ENCODE measurements at places on chromosomes 7 and 10.

DNA sequence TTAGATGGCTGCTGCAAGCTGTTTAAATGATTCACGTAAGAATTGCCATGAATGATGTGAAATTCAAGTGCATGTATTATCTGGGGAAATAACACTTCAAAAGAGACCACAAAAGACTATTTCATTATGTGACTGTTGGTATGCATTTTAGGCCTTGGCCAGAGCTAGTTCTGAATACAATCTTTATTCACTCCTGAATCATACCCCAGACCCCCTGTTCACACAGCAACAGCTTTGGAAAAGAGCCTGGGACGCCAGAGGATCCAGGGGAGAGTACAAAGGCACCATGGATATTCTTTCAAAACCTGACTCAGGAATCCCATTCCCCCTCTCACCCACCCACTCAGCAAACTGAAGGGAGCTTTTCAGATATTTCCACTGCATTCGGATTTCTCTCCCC is 377.1 kb upstream of the DPP6 start:
- no peak for DNase-seq

GRCh38 chr7:145212050-145212449 is 376.2 kb upstream of the TPK1 start:
- no peak for DNase-seq

DNA sequence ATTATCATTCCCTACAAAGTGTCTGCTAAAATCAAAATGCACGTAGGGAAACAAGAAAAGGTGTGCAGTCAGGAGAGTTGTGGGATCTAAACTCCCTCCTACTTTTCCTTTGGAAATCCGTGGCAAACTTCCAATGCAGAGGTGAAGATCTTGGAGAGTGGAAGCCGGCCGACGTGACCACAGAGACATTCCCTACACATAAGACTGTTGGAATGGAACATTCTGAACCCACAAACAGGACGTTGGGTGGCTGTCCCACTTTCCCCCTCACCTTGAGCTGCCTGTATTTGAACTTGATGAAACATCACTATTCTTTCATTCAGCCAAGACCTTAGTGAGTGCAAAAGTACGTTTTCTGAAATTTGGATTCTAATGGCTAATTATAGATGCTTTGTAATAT is 65.9 kb downstream of the PRKCQ start:
- no peak for DNase-seq

DNA sequence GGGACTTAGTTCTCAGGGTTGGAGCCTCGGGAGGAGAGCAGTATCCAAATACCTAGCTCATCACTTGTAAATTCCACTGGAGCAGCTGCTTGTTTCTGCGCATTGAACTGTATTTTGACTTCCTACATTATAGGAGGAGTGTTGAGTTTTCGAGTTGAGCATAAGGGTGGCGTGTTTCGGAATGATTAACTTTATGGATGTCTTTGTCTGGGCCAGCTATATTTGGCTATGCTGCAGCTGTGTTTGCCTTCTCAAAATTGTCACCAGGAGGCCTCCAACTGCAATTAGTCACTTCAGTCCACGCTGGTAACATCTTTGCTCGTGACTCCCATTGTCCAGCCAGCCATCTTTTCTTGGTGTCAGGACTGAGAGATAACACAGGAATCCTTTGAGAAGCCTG is 9.1 kb downstream of the CELF2 start:
- no peak for DNase-seq

GRCh38 chr7:15977663-15978062 is 291.2 kb upstream of the MEOX2 start:
- DNase-seq = no peak

- DNase-seq = peak; percentile 12
Observed at GRCh38 chr7:131781-132482, 60.4 kb upstream of the FAM20C start.

DNA sequence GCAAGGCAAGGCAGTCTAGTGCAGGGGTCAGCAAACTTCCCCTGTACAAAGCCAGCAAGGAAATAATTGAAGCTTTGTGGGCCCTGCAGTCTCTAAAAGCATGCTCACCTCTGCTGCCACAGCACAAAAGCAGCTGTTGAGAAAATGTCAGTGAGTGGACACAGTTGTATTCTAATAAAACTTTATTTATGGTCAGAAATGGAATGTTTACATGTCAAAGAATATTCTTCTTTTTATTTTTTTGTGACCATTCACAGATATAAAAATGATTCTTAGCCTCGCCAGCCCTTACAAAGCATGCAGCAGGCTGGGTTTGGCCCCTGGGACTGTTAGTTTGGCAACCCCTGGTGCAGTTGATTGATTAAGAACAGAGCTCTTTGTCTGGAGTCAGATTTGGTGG is 192.4 kb downstream of the BUB3 start:
- DNase-seq = no peak

DNA sequence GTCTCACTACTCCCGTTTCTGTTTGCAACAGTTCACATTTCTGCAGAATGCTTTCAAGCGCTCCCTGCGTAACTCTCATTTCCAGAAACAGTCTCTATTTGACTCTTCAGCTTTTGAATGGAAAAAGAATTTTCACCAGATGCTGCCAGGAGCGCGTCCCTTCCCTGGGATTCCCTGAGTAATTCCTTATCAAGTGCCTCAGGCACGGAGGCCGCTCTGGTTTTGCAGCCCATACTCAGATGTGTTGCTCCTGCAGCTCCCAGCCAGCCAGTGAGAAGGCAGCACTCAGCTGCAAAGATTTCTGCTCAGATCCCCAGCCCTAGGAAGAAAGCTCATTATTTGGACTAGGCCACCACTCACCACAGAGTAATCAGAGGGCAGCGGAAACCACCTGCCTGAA is 161.1 kb upstream of the CHST15 start:
- DNase-seq = no peak

- DNase-seq = no peak
Observed at GRCh38 chr7:118615-119391, 73.6 kb upstream of the FAM20C start.

DNA sequence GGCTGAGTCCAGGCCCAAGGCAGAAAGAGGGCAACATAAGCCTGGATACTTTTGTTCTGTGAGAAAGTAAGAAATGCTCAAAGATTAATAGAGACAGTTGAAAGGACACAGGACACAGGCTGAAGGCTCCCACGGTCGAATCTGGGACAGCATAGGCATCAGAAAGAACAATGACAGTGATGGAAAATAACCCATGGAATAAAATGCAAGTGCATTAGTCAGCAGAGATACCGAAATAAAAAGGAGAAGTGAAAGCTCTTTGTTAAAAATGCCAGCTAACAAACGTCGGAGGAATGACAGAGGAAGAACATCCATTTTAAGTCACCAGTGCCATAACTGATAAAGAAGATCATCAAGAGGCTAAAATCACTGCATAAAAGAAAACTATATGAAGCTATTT is 19.6 kb upstream of the AGAP5 start:
- DNase-seq = no peak

- no peak for DNase-seq
Observed at GRCh38 chr7:157565981-157566630, 229.3 kb downstream of the DNAJB6 start.

DNA sequence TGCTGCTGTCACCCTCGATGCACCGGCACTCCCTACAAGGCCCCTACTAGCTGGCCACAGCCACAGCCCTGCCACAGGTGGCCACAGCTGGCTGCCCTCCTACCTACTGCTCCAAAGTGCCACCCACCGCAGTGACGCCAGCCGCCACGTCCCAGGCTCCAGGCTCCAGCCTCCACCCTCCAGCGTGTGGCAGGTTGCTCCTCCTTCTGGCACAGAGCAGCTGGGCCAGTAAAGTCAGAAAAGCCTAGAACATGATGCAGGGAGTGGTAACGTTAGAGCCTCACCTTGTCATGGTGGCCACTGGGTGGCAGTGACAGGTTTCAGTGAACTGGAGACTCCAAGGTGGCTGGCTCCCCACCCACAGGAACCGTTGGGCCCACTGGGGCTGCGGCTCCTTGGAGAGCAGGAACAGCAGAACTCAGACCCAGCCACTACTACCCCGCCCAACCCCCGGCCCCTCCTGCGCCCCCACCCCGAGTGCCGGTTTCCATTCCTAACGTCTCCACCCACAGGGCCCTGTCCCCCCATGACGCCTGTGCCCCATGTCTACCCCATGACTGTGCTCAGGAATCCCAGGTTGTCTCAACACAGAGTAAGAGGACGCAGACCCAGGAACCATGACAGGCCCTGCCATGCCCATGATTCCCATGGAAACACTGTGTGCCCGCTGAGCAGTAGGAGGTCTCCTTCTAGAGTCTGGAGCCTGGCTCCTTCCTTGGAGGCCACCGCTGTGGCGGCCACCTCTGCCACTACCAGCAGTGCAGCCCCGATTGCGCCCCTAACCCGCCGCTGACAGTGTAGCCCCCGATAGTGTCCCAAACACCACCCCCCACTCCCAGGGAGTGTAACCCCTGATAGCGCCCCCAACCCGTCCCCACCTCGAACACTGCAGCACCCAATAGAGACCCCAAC is 52.3 kb upstream of the ZNF33B start:
- peak; percentile 15 for DNase-seq

DNA sequence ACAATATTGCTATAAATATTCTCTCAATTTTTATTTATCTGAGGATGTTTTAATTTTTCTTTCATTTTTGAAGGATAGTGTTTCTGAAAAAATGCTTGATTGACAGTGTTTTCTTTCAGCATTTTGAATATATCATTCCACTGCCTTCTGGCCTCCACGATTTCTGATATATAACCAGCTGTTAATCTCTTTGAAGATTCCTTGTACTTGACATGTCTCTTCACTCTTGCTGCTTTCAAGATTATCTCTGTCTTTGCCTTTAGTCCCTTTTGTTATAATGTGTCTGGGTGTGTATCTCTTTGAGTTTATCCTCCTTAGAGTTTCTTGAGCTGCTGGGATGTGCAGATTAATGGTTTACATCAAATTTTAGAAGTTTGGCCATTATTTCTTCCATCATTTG is 22.8 kb upstream of the DNAJC1 start:
- no peak for DNase-seq

DNA sequence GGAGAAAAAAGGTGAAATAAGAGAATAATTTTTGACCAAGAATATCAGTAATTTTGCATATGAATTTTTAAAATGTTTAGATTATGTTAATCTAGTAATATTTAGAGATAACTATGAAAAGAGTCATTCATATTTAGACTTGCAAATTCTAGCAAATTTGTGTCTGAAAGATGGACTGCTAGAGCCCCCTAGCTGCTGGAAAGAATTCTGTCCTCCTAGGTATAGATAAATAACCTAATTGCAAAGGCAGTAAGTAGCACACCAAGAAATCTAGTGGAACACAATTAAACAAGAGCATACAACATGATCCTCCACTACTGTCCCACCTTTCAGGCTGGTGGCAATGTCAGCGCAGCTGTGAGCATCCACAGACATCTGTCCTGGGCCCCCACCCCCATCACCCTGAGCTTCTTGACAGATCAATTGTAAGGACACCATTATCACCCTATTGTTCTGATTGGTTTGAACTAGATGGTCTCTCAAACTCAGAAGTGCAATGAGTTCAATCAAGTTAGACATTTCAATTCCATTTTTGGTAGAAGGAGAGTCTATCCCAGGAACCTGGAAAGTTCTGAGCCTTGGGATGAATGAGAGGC is 15.0 kb upstream of the GFRA1 start:
- no peak for DNase-seq

GRCh38 chr7:282621-283020 is 7.3 kb upstream of the FOXL3 start:
- DNase-seq = peak; percentile 29

DNA sequence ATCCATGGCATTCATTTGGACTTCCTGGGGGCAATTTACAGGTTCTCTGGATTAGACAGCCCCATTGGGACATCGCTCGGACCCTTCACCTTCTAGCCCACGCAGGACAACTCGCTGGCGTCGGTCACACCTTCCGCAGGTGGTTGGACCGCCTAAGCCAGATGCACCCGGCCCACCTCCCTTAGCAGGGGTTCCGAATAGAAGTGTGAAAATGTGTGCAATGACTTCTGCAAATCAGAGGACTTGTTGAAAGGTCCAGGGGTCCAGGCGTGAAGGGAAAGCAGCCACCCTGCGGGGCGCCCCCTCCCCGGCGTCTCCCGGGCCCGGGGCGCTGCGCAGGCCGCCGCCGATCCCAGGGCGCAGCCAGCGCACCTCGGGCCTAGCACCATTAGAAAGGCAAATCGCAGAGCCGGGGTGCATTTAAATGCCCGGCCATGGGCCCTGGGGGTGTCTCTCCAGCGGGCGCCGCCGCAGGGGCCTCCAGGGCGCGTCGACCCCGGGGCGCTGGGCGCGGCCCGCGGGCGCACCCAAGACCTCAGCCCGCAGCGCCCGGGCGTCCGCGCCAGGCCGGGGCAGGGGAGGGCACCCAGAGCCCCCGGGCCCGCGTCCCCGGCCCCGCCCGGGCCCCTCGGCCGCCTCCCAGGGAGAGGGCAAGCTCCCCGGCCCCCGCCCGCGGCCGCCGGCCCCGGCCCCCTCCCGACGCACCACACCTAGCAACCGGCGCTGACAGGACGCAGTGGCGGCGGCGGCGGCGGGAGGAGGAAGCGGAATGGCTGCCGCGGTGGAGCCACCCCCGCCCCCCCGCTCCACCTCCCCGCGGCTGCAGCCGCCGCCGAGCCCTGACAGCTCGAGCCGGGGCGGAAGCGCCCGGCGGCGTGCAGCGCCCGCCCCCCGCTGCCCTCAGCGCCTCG is 1.2 kb downstream of the JAZF1 start:
- DNase-seq = peak; percentile 88

DNA sequence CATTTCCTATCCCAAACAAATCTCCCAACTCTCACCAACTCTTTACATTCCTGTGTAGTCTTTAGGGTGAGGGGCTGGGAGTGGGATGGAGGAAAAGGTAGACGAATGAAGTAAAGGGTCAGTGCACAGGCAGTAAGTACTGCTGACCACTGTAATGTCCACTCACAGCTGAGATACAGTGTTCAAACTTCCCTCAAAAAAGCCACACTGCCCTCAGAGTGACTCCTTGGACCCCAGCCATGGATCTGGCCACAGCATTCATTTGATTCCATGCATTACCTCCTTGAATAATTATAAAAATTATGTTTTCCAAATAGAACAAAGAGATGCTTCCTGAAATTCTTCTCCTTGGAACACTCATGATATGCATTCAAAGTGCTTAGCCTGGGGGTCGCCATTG is 19.8 kb upstream of the HIPK2 start:
- no peak for DNase-seq

DNA sequence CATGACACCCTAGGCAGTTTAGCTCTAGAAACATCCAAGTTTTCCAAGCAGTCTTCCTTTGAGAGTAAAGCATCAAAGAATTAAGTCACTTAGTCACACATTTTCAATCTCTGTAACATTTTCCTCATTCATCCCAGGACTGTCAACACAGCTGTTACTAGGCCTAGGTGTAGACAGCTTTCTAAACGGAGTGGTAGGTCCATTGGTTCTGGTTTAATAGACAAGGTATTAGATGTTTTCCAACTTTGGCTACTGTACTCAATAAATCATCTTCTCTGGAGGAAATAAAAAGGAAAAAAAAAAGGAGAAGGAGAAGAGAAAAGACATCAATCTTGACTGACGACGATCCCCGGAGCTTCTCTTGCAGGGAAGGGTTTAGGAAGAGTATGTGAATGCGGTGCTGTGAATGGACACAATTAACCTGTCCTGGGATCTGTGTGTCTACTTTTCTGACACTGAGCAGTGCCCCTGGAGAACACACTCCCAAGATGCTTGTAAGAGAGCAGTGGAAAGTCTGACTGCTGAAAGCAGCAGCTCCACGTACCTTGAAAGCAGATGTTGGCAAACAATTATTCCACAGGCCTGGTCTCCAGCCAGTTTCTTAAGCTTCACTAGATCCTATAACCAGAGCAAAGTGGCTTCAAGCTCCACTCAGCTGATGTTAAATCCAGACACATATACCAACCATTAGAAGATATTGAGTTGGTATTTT is 59.1 kb downstream of the CXCL12 start:
- no peak for DNase-seq

Measured in D341Med (cell line).